ENCODE measurements at places on chromosomes 7 and 10.

DNA sequence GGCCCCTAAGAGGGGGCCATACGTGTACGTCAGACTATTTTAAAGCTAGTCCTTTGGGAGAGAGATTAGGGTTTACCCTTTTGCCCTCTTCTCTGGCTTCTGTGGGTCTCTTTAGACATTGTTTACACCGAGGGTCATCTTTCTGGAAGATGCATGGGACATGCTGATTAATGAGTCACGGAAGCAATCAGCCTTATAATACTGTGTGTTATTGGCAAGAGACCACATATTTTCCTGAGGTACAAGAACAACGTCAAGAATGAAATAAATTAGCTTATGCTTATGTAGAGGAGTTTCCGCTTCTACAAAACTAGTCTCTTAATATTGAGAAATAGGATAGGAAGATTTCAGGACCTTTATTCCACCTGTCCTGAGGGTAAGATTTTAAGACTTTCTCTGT, 327.7 kb downstream of the BBS9 start:
- no peak for DNase-seq

- DNase-seq = peak; percentile 72
These were observed at the start of gene DDX21 for GRCh38 chr10:68955832-68956532. TSS of gene DDX21 (plus strand) at chr10:68956170. CDS start at chr10:68956226, 56 bp downstream.

GRCh38 chr7:32059289-32060011, 10.8 kb downstream of the PDE1C start:
- DNase-seq = no peak

- no peak for DNase-seq
These were observed 4.4 kb downstream of the CDK6 start for GRCh38 chr7:92831716-92832533.

DNA sequence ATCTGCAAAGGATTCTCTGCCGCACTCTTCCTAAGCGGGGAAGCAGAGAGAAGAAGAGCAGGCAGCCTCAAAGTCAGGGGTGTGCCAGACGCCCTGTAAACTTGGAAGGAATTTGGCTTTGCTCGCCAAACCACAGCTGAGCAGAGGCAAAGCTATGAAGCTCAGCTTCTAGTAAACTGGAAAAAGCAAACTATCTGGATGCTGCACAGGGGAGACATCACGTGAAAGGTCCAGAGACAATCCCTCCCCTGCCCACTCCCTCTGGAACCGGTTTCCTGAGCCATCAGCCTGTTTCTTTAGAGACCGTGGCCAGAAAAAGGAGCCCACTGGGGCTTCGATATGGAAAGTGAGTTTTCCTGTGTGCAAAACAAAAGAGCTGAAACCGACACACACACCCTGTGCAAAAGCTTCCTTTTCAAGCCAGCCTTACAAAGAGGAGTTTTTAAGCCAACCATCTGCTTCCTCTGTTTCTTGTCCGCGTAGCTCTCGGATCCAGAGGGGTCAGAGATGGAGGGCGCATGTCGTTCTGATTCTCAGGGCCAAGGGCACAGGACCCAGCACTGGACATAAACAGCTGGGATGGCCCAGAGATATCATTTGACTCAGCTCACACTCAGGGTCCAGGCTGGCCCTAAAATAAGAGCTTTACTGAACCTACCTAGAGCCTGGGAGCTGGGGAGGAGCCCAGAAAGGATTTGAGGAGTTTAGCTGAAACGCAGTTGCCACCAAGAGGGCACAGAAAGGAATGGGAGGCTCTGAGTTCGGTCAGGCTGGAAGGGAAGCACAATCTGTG, 58.2 kb upstream of the DNAAF5 start:
- no peak for DNase-seq

DNA sequence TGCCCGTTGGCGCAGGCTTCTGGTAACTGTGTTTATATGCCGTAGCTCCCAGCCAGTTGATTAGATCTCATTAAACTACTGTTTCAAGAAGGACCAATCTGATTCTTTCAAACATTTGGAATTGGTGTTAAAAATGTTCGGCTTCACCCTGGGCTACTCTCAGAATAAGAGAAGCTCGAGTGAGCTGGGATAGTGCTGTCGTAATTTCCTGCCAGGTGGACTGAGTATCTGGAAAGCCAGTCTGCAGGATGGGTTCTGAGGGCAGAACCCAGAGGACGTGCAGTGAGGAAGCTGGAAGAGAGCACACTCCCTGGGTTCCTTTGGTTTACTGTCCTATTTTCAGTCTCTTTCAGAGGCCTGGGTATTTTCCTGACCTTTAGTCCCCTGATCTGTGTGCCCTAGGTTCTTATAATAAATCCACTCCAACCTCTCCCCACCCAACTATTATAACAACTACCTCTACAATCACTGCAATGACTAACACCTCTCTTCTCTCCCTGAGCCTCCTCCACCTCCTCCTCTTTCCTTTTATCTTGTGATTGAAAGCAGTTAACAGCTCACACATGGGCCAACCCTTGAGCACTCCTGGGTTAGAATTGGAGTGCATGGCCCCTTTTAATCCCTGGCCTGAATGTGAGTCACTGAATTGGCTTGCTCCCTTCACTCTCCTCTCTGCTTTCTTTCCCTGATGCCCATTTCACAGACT, 63.0 kb downstream of the AOAH start:
- DNase-seq = no peak

DNA sequence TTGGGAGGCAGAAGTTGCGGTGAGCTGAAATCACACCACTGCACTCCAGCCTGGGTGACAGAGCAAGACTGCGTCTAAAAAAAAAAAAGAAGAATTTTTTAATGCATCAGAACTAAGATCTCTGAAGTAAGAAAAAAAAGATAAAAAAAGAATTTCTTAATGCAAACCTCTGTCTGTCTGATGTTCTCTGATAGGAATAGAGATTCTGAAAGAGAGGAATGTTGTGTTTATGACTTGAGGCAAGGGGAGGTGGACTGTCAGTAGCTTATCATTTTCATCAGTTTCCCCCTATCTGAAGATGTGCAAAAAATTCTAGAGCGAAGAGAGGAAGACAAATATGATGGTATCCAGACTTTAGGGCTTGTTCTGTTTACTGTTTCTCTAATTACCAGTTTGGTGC, 121.5 kb downstream of the SEC23IP start:
- DNase-seq = no peak

- DNase-seq = no peak
These were observed 303.3 kb upstream of the CDC14C start for GRCh38 chr7:48621076-48621475.

- DNase-seq = no peak
These were observed 18.4 kb downstream of the CTBP2 start for GRCh38 chr10:125141860-125142484.

- no peak for DNase-seq
These were observed 11.1 kb downstream of the C7orf57 start for GRCh38 chr7:48046458-48046857.

GRCh38 chr10:33087152-33087551, 129.1 kb upstream of the ITGB1 start:
- no peak for DNase-seq

DNA sequence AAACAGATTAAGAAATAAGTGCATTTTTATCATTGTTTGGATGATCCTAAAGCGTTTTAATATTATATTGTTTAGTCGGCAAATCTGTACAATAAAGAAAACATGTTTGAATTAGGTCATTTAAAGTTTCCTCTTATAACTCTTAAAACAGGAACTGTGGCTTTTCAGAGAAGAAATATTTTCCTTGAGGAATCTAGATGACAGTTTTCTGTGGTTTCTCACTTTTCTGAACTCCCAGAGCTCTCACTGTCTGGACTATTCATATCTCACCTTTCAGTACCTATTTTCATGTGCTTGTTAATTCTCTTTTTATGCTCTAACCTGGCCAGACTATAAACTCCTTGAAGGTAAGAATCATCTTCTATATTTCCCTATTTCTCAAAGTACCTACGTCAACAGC, 135.1 kb downstream of the CHN2 start:
- no peak for DNase-seq

DNA sequence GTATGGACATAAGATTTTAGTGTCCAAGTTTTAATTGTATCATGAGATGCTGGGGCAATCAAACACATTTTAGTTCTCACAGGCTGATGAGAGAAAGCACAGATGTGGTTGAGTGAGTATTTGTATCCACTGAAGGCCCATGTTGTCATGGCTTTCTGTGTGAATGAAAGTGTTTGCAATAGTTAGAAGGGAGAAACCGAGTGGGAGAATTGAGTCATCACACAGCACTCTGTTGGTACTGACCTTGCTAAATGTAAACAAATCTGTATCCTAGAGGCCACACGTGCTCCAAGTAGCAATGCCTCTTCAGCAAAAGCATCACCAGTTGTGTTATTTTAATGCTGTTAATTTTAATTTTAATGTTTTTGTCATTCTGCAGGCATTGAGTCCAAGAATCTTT, 121.2 kb downstream of the EMX2 start:
- no peak for DNase-seq

DNA sequence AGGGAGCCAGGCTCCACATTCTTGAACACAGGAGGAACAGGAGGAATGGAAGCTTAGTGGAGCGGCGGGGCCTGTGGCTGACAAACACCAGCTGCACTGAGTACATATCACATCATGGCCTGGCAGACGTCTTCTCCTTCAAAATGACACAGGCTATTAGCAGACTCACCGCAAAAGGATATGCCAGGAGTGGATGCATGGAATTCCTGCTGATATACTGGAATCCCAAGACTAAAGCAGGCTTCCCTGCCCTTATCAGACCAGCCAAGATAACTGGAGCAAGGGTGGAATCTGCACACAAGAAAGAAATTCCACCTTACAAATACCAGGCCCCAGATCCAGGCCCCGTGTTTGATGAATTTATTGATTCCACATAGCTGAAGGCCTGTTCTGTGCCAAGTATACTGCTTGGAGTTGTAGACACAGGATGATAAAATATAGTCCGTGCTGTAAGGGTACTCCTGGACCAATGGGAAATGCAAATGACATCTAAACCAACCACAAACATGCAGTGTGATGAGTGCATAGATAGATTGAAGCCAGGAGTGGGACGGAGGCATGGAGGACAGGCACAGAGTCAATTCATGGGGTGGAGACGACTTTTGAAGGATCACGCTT, 480.5 kb upstream of the ZMIZ1 start:
- DNase-seq = no peak

- no peak for DNase-seq
These were observed 43.0 kb upstream of the NPS start for GRCh38 chr10:127506094-127506493.

- no peak for DNase-seq
These were observed 41.5 kb upstream of the ZNF438 start for GRCh38 chr10:31073211-31073610.

DNA sequence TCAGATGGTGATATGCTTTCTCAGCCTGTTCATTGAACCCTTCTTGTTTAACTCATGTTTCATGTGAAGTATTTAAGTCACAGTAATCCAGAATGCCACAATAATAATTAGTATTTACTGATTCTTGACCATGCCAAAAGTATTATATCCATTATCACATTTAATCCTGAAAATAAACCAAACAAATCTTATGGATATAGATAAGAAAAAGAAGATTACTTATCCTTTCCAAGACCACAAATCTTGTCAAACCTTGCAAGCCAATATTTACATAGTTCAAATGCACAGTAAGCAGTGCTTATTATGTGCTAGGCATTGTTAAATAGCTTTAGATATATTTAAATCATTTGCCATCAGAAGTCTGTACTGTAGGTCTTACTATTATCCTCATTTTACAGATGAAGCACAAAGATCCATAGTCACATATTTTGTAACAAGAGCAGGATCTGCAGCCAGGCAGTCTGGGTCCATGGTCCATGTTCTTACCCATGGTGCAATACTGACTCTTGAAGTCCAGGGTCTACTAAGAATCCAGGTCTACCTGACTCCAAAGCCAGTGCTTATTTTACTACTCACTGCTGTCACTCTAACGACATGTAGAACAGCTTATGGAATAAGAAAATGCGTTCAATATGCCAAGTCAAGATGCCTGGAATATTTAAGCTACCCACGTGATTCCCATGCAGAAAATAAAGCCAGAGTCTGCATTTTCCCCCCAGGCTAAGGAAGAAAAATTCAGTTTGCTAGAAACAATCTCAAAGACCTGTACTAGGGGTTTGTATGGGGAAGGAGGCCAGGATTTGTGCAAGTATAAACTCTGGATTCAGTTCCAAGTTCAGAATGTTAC, 984.8 kb upstream of the LRRTM3 start:
- DNase-seq = no peak

DNA sequence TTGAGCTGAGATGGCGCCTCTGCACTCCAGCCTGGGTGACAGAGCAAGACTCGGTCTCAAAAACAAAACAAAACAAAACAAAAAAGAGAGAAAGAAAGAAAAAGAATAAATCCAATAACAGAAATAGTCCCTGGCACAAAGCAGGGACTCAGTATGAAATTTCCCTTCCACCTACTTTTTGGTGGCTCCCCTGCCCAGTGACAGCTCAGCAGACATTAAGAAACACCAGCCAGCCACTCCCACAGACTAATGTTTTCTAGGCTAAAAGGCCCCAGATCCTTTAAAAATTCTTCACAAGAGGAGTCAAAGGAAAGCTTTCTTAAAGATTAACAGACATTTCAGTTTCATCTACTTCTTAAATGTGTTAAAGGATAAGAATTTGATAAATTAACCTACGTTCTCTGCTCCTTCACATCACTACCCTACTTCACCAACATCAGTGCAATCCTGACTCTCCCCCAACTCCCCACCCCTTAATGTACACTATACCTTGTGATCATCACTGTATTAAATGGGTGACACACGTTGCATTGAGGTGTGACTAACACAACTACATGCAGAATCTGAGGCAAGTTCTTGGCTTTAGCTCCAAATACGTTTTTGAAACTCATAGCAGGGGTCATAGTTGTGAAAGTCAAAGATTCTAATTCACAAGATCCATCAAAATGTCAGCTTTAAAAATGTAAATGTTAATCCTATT, 114.5 kb upstream of the CAV2 start:
- no peak for DNase-seq

GRCh38 chr10:80686734-80687475, 149.2 kb downstream of the SH2D4B start:
- DNase-seq = no peak

DNA sequence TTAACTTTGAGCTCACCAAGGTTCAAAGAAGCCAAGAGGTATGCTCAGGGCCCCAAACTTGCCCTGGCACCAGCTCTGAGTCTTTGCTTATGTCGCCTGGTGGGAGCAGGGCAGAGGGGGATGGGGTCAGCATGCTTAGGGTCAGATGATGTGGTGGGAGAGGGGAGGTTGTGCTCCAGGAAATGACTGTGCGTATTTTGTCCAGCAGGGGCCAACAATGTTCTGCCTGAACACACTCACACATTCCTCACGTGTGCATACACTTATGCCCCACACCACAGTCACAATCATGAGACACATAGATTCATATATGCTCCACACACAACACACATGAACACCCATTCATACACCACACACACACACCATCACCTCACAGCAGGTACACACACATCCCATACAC, 4.4 kb upstream of the RAMP3 start:
- DNase-seq = no peak

GRCh38 chr7:44568771-44569560, 4.7 kb downstream of the DDX56 start:
- DNase-seq = no peak

Data from activated naive CD4-positive, alpha-beta T cell (primary cell).